ENCODE measurements at places on chromosomes 6 and 20.

- no peak for DNase-seq
Measured at GRCh38 chr20:43023836-43024235, 165.9 kb downstream of the PTPRT start.

DNA sequence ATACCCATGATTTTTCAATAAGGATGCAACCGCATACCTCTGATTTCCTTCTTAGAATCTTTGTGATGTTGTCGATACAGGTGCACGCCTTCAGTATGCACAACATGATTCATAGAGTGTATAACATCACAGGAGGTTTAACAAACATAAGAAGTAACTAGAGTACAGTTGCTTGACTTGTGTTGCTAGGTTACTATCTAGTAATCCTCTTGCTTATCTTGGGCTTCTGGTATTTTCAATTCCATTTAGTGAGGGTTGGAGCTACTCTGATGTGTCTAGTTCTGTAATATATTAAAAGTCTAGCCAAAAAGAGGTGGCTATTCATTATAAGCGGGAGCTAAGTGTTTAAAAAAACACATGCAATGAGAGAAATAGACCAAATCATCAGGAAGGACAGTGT lies 85.5 kb upstream of the TENT5A start:
- DNase-seq: no peak

DNA sequence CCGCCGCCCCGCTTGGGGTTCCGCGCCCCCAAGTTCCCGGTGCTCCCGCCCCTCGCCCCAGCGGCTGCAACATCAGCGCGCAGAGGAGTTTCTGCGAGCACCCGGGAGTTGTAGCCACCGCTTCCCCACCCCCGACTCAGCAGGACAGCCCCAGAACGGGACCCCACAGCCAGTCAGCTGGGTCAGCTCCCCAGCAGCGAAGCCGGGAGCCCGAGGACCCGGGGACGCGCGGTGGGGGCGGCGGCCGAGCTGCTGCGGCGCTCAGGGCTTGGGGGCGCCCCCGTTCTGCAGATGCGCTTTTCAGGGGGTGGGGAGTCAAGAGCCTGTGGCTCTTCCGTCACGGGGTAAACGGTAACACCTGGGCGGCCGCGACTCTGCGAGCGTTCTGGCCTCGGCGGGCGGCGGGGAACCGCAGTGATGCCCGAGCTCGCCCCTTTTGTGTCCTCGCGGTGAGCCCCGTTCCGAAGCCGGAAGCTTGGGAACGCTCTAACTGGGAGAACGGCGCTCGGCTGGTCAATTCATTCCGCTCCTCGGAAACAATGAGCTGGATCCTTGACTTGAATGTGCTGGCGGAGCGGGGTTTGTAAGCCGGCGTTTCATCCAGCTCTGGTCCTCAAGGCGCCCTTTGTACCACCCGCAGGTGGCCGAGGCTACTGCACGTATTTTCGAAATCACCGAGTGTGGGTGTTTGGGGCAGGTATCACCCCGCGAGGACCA lies 774 bp downstream of the PLEKHG1 start:
- peak; percentile 44 for DNase-seq

- DNase-seq: no peak
Measured at GRCh38 chr6:2038092-2038491, 207.3 kb downstream of the GMDS start.

- no peak for DNase-seq
Measured at GRCh38 chr20:11895861-11896387, 21.8 kb upstream of the BTBD3 start.

GRCh38 chr6:106398621-106399020 lies 38.1 kb downstream of the CRYBG1 start:
- DNase-seq: no peak

DNA sequence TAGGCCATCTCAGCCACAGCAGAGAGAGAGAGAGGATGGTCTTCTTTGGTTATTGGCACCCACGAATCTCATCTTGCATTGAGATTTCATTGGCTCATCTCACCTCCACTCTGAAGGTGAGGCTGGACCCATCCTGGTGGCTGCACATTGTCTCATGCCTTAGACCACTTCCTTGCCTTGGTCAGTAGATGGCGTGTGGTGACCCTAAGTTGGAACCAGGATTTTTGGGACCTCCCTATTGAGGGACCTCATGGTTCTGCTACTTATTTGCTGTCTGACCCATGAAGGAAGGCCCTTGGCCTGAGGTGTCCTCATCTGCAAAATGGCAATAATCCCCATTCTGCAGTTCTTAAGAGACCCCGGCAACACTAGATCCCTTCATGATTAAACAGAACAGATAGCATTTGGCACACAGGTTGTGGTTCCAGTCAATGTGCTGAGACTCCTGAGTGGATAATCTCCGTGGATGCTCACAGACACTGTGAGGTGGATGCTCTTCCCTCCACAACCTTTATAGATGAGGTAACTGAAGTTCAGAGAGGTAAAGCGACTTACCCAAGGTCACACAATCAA lies 21.5 kb upstream of the AAR2 start:
- peak; percentile 44 for DNase-seq

DNA sequence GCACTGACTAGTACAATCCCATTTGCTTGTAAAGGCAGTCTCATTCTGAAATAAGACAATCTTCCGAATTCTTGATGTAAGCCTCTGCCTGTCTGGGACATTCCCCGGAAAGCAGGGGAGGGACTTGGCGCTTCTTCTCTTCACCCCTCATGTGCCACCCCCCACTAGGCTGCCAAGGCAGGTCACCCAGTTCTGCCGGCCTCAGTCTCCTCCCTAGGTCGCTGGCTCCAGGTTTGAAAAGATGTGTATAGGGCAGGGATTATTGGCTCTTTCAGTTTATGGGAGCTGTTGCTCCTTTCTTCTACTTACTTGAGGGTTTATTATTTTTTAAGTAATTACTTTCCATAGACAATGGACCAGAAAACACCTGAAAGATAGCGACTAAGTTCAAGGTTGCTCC lies 158.1 kb upstream of the RPS6KA2 start:
- no peak for DNase-seq

DNA sequence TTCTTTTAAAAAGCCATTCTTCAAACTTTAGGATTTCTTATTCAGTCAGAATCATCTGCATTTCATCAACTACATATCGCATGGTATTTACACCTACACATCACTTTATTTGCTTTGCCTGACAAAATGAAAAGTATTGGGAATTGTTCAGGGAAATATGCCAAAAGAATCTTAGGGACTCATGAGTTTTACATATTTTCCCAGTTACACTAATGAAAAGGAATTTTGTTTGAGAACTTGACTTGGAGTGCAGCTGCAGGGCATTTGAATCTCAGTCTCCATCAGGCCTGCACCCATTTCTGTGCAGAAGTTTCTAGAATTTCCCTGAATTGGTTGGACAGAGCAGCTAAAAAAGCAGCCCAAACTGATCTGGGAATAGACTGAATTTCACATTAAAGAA lies 65.3 kb downstream of the MTHFD1L start:
- DNase-seq: no peak
